Globus pallidus (tissue), 1 donor: ENCODE measurements at places on chromosomes 12 and 14.
A peak's percentile ranks its signal among the peaks of the same experiment; 100 is the strongest.

- no peak for DNase-seq
These were observed 83.2 kb upstream of the SLC38A2 start for GRCh38 chr12:46455648-46456352.

GRCh38 chr12:57606821-57607220 is 2.2 kb downstream of the DTX3 start:
- no peak for DNase-seq

DNA sequence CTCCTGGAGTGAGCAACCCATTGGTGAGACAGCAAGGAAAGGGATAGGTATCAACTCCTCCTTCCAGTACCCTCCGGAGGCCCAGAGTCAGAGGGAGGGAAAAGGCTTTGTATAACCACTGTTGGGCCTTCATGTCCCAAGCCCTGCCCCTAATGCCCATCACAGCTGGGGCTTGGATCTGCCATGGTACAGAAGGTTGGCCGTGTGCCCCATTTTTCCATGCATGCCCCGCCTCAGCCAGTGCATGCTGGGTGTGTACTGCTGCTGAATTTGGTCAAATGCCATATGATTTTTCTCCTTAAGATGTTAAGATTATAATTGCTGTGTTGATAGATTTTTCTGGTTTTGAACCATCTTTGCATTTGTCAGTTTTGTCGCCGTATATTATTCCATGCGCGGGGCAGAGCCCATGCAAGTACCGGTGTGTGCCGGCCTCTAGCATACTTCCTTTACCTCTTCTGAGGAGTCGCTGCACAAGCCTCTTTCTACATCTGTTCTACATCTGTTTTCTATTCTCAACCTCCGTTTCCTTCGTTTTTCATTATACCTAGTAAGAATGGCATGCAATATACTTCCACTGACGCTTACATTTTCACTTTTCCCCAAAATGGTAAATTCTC is 26.6 kb downstream of the PPP2R5C start:
- no peak for DNase-seq

- DNase-seq: peak; percentile 55
These were observed 2.7 kb upstream of the BEST3 start for GRCh38 chr12:69701826-69702225.

GRCh38 chr12:12721176-12721751 is 4.1 kb downstream of the CDKN1B start:
- no peak for DNase-seq

- no peak for DNase-seq
These were observed 21.8 kb upstream of the CRY1 start for GRCh38 chr12:107115119-107115518.

GRCh38 chr12:92208613-92209121 is 63.0 kb upstream of the BTG1 start:
- DNase-seq: peak; percentile 50

GRCh38 chr12:52147964-52148463 is 43.8 kb downstream of the KRT80 start:
- DNase-seq: no peak

DNA sequence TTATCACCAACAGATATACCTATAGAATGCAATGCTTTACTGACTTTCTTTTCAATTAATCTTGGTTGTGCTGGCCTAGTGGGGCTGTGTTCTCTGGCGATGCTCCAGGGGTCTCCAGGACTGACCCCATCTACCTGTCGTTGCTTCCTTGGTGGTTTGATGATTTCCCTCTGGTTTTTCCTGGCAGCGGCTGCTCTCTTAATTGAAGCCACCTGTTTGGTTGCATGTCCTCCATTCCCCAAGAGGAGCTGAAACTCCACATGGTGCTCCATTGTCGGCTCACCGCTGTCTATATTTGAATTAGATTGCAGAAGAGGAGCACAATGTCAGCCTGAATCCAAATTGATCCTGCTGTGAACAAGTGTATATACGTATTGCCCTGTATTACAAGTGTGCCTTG is 7.1 kb upstream of the IFNG-AS1 start:
- no peak for DNase-seq

- DNase-seq: peak; percentile 50
These were observed 56.2 kb upstream of the DDHD1 start for GRCh38 chr14:53209370-53209769.

DNA sequence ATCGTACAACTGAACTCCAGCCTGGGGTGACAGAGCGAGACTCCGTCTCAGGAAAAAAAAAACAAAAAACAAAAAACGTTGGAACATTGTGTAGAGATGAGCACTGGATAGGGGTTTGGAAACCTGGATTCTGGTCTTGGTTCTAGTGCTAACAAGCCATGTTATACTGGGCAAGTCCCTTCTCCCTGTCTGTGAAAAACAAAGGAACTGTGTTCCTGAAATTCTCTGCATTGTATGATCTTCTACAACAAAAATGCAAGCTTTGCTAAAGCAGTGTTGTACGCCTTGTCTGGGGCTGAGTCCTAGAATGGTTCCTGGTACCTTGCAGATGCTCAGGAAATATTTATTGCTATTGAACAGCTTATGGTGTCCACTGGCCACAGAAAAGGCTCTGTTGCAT is 13.4 kb downstream of the GPRC5D start:
- peak; percentile 40 for DNase-seq

DNA sequence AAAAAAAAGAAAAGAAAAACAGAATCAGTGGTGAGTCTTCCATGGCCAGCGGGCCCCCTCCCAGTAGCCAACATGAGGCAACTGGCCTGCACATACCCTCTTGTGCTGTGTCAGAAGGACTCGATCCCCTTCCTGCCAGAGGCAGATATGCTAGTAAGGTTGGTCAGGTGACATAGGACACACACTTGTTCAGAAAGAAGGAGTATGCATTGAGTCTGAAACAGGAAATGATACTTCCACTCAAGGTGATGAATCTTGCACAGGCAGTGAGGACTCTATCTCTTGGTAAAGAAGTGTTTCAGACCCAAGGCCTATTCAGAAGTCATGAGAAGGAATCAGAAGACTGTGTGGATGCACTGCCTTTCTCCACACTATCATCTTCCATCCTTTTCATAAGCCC is 269.7 kb upstream of the FAR2 start:
- no peak for DNase-seq
